NCI-H2081 (cell line): ENCODE measurements at places on chromosomes 4 and X.
A peak's percentile ranks its signal among the peaks of the same experiment; 100 is the strongest.

DNA sequence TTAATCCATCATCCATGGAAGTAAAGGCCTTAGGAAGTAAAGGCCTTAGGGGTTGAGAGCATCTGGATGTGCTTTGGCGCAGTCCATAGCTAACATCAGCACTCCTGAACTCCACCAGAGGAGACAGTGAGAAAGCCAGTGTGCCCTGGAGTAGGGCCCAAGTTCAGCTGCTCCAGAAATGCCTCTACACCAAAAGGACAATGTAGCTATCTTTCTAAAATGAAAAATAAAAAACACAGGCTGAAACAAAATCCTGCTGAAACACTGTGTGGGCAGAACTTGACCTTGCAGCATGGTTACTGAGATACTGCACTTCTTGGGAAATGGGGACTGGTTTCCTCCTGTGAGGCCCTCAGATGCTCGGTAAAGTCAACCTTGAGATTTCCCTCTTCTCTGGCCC lies 29.3 kb downstream of the SH3RF1 start:
- DNase-seq: no peak

- DNase-seq: no peak
These were observed 12.0 kb downstream of the TMSB4X start for GRCh38 chrX:12986886-12987285.

- peak; percentile 40 for DNase-seq
These were observed 53.7 kb downstream of the DCTD start for GRCh38 chr4:182863501-182863900.

- peak; percentile 21 for DNase-seq
These were observed 1.4 kb downstream of the CNKSR2 start for GRCh38 chrX:21375708-21376009.

GRCh38 chrX:3244203-3244743 lies 102.2 kb downstream of the MXRA5 start:
- no peak for DNase-seq

- DNase-seq: no peak
These were observed 328.5 kb upstream of the GALNTL6 start for GRCh38 chr4:171484681-171485080.

DNA sequence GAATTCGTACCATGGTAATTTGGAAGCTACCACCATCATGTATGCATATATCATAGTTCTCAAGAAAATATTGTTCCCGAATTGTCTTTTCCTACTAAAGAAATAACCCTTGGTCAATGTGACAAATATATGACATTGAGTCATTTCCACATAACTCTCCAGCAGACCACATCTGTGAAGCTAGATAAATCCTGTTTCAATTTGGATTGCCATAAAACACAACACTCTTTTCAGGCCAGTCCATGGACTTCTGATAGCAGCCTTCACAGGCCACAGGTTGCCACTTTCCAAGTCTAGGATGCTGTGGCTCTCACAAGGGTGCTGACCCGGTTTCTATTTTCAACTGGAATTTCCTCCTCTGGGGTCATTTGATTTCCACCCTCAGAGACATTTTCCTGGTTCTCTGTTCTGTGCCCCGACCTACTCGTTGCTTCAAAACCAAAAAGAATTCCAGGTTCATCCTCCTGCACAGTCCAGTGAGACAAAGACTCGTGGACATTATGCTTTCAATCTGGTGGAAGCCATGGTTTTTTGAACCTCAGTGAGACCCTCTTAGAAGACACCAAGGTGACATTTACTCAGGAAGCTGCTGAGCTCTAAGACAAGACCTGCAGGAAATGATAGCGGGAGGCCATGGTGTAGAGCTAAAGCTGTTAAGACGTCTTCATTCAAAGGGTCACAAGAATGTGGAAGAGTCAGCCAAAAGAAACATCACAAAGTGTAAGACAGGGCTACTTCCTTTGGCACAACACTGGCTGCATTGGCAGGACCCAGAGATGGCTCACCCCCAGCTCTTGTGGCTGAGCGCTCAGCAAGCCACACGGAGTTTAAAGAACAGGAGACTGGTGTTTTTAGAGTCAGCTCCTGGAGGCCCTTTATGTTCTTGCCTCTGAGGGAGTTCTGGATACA lies 119.8 kb downstream of the AMELX start:
- DNase-seq: no peak

- no peak for DNase-seq
These were observed 208.8 kb downstream of the STK32B start for GRCh38 chr4:5260121-5260520.

- no peak for DNase-seq
These were observed 115.2 kb downstream of the MBNL3 start for GRCh38 chrX:132373610-132374009.

DNA sequence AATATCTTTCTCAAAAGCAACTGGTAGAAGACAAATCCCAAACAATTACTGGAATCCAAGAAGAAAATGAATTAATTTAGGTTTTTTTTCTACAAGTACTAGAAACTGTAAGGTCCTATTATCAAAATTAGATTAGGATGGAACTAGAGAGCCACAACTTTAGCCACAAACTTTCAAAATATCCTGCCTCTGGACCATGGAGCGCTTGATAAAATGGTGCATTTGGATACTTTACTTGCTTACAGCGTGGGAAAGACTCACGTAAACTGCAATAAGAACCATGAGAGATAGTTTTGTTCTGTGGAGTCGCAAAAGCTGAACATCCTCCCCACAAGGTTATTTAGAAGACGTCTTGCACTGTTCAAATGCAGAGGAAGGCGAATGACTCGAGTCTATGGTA lies at the start of gene DCAF8L2:
TSS of gene DCAF8L2 (plus strand) at position 301 of the 400 bp plus-strand sequence. CDS start 156,552 bp downstream, outside the sequence.
- no peak for DNase-seq

DNA sequence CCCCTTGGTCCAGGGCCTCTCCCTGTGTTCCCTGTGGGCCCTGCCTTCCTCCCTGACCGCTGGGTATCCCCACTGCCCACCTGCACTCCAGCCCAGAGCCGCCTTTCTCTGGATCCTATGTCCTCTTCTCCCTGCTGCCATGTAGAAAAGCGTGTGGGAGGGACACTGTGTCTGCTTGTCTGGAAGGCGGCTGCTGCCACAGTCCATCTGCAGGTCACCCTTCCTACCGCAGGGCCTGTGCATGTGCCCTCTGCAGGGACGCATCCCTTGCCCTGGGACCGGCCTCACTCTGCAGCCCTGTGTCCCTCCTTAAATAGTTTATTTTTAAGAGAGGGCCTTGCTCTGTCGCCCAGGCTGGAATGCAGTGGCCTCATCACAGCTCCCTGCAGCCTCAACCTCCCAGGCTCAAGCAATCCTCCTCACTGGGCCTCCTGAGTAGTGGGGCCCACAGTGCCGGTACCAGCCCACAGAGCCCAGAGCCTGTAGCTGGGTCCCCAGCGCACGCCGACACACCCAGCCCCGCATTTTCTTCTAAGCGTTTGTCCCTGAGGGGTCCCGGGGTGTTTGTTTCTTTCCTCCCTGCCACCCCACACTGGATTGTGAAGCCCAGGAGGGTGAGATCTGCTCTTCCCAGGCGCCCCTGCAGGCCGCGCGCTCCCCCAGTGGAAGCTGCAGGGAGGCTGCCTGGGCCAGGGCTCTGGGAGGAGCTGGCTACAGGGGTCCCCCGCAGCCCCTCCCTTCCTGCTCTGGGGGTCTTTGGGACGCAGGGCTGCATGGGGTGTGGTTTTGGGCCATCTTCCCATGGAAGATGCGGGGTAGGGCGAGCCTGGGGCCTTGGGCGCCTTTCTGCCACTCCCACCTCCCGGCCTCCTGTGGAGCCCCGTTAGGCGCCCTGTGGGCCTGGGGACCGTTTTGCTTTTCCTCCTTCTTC lies 12.8 kb upstream of the NAT8L start:
- DNase-seq: no peak

- no peak for DNase-seq
These were observed 3.5 kb downstream of the SPINK2 start for GRCh38 chr4:56817840-56818491.

DNA sequence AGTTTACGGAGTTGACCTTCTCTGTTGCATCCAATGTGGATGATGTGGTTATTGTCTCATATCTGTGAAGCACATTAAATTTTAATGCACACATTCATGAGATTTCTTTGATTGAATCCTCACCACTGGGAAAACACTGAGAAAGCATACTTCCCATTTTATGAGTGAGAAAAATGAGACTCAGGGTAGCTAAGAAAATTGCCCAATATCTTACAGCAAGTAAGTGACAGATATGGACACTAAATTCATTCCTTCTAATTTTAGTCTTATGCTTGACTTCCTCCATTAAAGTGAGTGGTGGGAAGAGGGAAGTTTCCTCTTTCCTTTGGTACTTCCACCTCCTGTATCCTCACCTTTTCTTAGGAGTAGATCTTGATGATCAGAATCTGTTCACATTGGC lies 504.8 kb upstream of the BOD1L1 start:
- DNase-seq: no peak

DNA sequence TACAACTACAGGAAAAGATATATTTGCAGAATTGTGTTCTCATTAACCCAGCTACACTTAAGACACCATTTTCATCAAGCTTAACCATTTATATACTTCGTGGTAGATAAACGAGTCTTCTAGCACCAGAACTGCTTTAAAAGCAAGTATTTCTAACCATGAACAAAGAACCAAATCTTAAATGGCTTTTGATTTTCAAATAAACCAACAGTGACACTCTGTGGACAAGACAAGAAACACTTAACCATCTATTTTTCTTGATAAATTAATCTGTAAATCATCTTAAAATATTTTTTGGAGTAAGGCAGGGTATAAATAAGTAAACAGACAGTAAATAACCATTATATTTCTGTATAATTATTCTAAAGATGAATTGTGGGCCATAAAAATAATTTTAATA lies 10.2 kb downstream of the BEND2 start:
- no peak for DNase-seq

DNA sequence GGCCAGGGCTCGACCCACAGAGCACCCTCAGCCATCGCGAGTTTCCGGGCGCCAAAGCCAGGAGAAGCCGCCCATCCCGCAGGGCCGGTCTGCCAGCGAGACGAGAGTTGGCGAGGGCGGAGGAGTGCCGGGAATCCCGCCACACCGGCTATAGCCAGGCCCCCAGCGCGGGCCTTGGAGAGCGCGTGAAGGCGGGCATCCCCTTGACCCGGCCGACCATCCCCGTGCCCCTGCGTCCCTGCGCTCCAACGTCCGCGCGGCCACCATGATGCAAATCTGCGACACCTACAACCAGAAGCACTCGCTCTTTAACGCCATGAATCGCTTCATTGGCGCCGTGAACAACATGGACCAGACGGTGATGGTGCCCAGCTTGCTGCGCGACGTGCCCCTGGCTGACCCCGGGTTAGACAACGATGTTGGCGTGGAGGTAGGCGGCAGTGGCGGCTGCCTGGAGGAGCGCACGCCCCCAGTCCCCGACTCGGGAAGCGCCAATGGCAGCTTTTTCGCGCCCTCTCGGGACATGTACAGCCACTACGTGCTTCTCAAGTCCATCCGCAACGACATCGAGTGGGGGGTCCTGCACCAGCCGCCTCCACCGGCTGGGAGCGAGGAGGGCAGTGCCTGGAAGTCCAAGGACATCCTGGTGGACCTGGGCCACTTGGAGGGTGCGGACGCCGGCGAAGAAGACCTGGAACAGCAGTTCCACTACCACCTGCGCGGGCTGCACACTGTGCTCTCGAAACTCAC lies 3.6 kb downstream of the MID1IP1 start:
- DNase-seq: peak; percentile 41

GRCh38 chrX:10107483-10107882 lies 49.3 kb upstream of the CLCN4 start:
- no peak for DNase-seq

GRCh38 chr4:77600521-77601451 lies 4.8 kb upstream of the CXCL13 start:
- DNase-seq: peak; percentile 17

DNA sequence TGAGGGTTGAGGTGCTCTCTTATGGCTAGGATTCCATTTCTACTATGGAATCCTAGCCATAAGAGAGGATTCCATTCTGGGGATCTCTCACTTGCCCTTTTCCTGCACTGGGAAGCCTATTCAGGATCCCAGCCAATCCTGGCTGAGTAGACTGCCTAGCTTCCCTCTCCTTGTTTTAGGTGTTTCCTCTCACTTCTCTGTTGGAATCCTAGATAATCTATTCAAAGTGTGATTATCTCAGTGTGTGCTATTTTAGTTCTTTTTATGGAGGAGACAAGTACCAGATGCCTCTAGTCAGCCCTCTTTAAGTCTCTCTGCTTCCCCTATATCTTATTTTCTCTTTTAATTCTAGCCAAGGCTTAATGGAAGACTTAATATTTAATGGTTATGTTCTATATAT lies 34.5 kb upstream of the DDIT4L start:
- no peak for DNase-seq

- DNase-seq: no peak
These were observed 554.8 kb upstream of the HTR2C start for GRCh38 chrX:114028907-114029662.

DNA sequence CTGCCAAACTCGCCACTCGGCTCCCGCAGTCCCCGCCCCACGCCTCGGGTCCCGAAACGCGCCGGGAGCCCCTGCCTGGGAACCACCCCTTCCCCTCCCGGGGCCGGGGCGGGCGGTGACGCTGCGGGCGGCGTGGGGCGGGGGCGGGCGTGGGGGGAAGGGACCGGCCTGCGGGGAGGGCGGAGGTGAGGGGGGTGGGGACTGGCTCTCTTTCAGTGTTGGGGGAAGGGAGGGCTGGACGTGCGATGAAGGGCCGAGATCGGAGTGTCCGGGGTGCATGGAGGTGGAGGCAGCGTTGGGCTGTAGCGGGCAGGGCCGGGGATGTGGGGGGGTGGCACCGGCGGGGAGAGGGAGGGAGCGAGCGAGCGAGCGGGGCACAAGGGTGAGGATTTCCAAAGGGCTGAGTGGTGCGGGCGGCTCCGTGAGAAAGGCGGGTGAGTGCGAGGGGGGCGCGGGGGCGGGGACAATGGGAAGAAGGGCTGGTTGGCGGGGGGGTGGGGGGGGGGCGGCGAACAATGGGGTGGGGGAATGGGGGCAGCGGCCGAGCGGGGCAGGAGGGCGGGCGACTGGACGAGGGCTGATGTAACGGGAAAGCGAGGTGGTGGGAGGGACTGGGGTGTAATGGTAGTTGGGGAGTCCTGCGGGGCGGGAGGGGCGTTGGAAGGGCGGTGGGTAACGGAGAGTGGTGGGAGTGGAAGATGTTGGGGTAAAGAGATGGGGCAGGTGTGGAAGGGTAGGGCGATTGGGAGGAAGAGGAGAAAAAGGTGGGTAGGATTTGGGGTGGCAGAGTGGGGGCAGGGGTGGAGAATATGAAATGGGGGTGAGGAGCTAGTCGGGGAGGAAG lies 578 bp downstream of the DCUN1D4 start:
- DNase-seq: peak; percentile 47

DNA sequence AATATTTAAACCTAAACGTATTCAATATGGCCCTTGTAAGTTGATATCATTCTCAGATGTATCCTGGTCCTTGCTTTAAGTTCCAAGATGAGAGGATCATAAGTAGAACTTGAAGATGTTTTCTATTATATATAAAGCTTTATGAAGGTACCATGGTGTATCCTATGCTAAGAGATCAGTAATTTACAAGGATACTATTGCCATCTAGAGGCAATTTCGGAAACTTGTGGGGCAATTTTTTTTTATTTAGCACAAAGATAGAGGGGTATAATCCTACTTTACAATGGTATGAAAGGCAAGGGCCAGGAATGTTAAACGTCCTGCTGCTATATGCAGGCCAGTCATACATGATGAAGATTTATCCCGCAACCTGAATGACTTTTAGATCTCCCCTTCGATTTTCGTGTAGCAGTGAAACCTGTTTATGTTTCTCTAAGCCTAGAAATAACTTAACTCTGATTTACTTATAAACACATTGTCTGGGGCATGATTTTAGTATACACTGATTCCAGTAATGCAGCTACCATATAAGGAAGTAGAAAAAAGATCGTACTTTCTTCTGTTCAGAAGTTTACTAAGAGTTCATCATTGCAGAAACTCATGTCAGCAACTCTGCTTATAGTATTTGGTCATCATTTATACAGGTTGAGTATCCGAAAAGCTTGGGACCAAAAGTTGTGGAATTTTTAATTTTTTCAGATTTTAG lies 2.6 kb downstream of the SLC25A31 start:
- peak; percentile 7 for DNase-seq
